Astrocyte (in vitro differentiated cells and primary cell): ENCODE measurements at places on chromosomes 16 and 17. TPM values are rescaled to one million over a fixed set of nuclear protein-coding genes. Genes with fewer than 3 reads are reported as not detected.
A peak's percentile ranks its signal among the peaks of the same experiment; 100 is the strongest.

DNA sequence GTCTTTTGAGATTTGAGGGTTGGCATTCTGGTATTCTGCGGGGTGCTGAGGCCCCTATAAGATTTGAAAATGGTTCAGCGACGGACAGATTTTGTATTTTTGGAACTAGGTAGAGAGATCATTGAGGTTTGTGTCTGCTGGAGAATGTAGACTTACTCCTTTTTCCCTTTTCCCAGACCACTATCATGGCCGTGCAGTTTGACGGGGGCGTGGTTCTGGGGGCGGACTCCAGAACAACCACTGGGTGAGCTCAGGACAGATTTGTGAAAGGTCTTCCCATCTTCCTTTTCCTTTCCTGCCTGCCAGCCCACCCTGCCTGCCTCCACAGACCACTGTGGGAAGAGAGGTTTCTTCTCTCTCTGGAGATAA is 572 bp downstream of the PSMB6 start:
- DNase-seq = no peak

DNA sequence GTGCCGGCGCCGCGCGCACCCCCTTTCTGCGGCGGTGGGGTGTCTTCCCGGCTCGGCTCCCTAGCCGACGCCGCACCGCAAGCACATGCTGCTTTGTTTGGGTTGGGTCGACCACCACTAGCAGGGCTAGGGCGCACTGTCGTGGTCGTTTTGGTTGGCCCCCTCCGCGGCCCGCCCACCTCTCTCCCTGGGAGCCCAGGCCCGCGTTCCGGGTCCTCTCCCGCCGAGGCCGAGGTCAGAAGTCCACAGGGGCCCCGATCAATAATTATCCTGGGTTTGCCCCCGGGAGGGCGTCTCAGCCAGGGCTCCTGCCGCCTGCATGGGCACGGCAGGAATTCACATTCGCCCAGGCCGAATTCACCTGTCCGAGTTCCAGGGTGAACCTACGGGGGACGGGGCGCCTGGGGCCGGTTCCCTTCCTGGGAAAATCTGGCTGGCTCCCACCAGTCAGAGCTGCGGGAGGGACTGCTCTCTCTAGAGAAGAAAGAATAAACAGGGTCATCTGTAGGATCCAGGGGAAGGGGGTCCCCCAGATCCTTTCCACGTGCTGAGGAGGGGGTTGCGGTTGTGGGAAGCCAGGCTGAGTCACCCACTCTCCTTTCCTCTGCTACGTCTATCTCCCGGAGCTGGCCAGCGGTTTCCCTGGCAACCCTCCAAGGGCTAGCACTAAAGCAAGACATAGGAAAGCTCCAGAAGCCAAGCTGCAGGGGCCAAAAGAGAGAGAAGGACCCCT is 584 bp upstream of the STAT5B start:
- DNase-seq = peak; percentile 77

- no peak for DNase-seq
These were observed 11.5 kb downstream of the RMI2 start for GRCh38 chr16:11356573-11357331.

PRSS8 gene
- total RNA-seq = 3.9 and 9.5 TPM in 2 replicates

DNA sequence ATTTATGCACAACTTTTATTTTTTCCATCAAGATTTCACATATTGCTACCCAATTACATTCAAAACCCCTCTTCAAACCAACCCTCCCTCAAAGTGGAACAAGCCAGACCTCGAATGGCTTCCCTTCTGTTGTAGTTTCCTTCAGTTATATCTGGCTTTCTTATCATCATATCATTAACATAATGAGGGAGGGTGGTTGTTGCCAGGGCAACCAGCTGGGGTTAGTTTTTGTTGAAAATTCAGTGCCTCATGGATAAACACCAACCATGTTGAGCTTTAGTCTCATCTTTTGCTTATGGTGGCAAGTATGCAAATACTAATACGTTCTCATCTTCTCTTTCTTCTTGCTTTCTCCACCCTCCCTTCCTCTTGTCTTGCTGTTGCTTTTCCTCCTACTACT is 359.7 kb downstream of the CDH11 start:
- DNase-seq = no peak

CLDN6 gene
- 449 and 584 TPM in 2 replicates for total RNA-seq

DNA sequence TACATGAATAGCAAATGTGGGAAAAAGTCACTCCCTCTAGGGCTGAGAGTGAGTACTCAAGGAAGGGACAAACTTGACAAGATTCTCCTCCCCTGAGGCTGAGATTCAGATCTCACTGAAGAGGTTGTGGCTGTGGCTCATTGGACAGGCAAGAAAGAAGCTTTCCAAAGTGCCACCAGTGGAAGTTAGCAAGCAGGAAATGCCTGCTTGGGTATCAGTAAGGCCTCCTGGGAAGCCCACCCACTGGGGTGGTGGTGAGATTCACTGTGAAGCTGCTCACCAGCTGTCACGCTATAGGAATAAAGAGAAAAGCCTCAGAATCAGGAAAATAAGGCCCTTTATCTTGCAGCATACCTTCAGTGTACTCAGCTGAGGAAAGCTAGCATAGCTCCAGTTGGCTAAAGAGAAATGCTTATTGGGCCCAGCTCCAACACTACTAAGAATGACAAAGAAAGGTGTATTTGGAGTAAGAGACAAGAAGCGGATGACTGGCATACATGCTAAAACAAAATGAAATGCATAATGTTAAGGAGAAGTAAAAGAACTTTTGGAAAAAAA is 274.4 kb upstream of the TOM1L1 start:
- no peak for DNase-seq

SIAH1 gene
- 22.5 and 24.4 TPM in 2 replicates for total RNA-seq
